Sigmoid colon (tissue), 7 donors: ENCODE measurements at places on chromosomes 16 and 17. TPM values are rescaled to one million over a fixed set of nuclear protein-coding genes. Genes with fewer than 3 reads are reported as not detected.

The AOC2 gene
- not detected for polyA plus RNA-seq

The HLF gene
- polyA plus RNA-seq, result 3.1 TPM

The SLFN12L gene
- not detected for polyA plus RNA-seq

The RHBDL3 gene
- not detected for polyA plus RNA-seq

The TTYH2 gene
- 1.2 TPM for polyA plus RNA-seq

GRCh38 chr16:53061701-53062159 is 6.9 kb downstream of the CHD9 start:
- DNase-seq, result no peak

- DNase-seq, result no peak
Measured at GRCh38 chr16:17343028-17343427, 127.7 kb downstream of the XYLT1 start.

DNA sequence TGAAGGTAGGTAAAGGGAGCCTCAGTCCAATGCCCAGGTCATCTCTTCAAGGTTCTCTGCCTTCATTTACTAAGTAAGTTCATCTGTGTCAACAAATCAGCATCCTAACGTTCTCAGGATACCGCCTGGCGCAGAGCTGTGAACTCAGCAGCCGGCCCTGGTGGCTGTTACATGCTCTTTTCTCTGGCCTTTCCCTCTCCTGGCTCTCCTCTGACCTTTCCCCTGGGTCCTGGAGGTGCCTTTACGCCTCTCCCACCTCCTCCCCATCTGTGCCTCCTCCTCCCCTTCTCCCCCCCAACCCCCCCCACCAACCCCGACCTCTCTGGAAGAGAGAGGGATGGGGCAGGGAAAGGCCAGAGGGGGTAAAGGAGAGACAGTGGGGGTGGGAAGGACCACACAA is 19.5 kb downstream of the COTL1 start:
- DNase-seq, result no peak

GRCh38 chr16:72639494-72639893 is 408.4 kb downstream of the ZFHX3 start:
- no peak for DNase-seq
